ENCODE measurements at places on chromosomes 1 and 21.

DNA sequence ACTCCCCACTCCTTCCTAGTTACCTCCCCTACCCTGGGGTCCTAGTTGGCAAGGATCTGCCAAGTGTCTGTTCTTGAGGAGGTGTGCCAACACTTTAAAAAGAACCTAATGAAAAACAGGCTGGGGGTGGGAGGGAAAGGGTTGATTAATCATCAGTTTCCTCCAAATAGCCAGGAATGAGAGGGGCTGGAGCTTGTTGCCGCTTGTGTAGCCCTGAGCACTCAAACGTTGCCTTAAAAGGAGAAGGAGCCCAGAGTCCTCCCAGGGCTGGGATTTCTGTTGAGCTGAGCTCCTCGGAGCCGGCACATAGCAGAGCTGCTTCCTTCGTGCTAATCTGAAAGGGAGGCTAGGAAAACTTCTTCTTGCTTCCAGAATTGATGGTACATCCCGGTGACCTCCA is 15.9 kb downstream of the SHISA4 start:
- DNase-seq = peak; percentile 39
- H3K4me1 ChIP-seq = no peaks in the 10 kb centered on the region
- H3K4me3 ChIP-seq = no peak overlapping the region

- no peak overlapping the region for H3K27ac ChIP-seq
- no peak for DNase-seq
- H3K4me3 ChIP-seq = no peak overlapping the region
- no peaks in the 10 kb centered on the region for H3K27me3 ChIP-seq
Observed at GRCh38 chr1:203682473-203683383, 56.1 kb downstream of the ATP2B4 start.

DNA sequence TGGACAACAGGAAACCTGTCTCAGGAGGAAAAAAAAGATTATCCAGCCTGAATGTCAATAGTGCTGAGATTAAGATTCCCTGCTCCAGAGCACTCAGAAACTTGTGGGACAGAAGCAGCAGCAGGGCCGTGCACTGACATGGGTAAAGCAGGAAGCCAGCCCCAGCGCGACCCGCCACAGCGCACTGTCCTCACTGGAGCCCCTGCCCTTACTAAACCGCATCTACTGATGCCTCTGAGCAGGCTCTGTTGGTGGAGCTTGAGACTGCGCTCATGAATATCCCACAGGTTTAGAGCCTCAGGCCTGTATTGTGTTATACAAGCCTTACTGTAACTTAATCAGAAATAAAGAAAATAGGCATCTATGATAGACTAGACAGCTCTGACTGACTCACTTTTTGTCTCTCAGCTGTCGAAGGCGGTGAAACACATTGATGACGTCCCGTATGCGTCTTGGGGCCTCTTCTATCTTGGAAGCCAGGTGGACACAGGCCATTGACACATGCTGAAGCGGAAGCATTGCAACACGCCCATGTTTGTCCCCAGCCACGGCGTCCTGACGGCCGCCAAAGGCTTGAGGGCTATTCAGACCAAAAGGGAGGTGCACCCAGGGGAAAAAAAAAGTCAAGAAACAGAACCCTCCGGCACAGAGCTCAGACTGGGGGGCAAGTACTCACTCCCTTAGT is 1.2 kb downstream of the CCNL2 start:
- H3K4me1 ChIP-seq = peaks cover 11% of the 10 kb centered on the region
- peak overlapping the region; percentile 88 for H3K4me3 ChIP-seq

- no peak for DNase-seq
- no peaks in the 10 kb centered on the region for H3K4me1 ChIP-seq
- no peak overlapping the region for H3K27ac ChIP-seq
- H3K36me3 ChIP-seq = no peaks in the 10 kb centered on the region
Observed at GRCh38 chr1:158331106-158331425, 265 bp downstream of the CD1B start.

GRCh38 chr1:29171089-29171488 is 10.6 kb downstream of the SRSF4 start:
- no peak overlapping the region for H3K4me3 ChIP-seq

DNA sequence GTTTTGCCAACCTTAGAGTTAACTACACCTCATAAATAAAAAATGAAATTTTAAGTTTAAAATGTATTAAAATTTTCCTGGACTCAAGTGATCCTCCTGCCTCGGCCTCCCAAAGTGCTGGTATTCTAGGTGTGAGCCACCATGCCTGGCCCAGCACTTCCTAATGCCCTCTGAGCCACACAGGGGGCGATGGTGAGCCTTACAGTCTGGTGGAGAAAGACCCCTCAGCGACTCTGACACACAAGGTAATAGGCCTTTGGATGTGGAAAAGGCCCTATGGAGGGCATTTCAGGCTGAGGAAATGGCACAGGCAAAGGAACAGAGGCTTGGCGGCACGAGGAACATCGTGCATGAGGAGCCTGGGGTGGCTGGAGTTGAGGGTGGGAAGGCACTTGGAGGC is 6.7 kb downstream of the CITED4 start:
- no peaks in the 10 kb centered on the region for H3K36me3 ChIP-seq
- no peaks in the 10 kb centered on the region for H3K27me3 ChIP-seq
- H3K4me1 ChIP-seq = peaks cover 12% of the 10 kb centered on the region
- no peak overlapping the region for H3K27ac ChIP-seq

DNA sequence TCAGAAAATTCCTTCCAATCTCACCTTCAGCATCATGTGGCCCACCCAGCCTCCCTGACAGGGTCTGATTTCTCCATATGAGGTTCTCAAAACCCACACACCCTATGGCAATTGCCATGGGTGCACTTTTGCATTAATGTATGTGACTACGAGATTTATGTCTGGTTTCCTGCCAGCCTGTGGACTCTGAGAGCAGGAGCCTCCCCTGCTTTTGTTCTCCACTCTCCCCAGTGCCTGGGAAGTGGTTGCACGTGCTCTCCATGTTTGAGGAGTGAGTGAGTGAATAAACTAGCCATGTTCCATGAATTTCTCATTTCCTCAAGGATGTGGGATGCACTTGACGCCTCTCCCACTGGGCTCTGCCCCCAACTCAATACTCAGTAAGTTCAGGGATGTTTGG is 91.2 kb downstream of the ACTL8 start:
- DNase-seq = no peak
- no peaks in the 10 kb centered on the region for H3K4me1 ChIP-seq
- H3K4me3 ChIP-seq = no peak overlapping the region
- peaks cover 44% of the 10 kb centered on the region for H3K27me3 ChIP-seq

GRCh38 chr1:50742523-50742922 is 217.5 kb downstream of the FAF1 start:
- peak; percentile 11 for DNase-seq
- no peaks in the 10 kb centered on the region for H3K4me1 ChIP-seq
- peaks cover 34% of the 10 kb centered on the region for H3K36me3 ChIP-seq
- no peaks in the 10 kb centered on the region for H3K27me3 ChIP-seq
- no peak overlapping the region for H3K27ac ChIP-seq

DNA sequence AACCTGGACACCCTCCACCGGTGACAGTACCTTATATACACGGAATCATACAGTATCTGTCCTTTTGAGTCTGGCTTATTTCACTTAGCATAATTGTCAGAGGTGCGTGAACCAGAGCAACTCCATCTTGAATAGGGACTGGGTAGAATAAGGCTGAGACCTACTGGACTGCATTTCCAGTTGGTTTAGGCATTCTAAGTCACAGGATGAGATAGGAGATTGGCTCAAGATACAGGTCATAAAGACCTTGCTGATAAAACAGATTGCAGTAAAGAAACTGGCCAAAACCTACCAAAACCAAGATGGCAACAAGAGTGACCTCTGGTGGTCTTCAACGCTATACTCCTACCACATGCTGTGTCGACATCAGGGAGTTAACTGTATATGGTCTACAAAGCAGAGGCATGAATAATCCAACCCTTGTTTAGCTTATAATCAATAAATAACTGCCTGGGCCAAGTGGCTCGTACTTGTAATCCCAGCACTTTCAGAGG is 1.4 kb upstream of the FDPS start:
- peak overlapping the region; percentile 100 for H3K4me3 ChIP-seq
- no peaks in the 10 kb centered on the region for H3K27me3 ChIP-seq
- H3K36me3 ChIP-seq = peaks cover 34% of the 10 kb centered on the region
- H3K4me1 ChIP-seq = peaks cover 6% of the 10 kb centered on the region
- no peak overlapping the region for H3K27ac ChIP-seq

- H3K36me3 ChIP-seq = peaks cover 5% of the 10 kb centered on the region
- H3K27me3 ChIP-seq = peaks cover 30% of the 10 kb centered on the region
- no peaks in the 10 kb centered on the region for H3K4me1 ChIP-seq
Observed at GRCh38 chr21:34266351-34266750, 97.5 kb upstream of the KCNE2 start.

GRCh38 chr21:32406405-32406804 is 6.1 kb upstream of the EVA1C start:
- no peak overlapping the region for H3K4me3 ChIP-seq
- DNase-seq = peak; percentile 20
- H3K36me3 ChIP-seq = no peaks in the 10 kb centered on the region
- no peak overlapping the region for H3K27ac ChIP-seq
- H3K27me3 ChIP-seq = no peaks in the 10 kb centered on the region

DNA sequence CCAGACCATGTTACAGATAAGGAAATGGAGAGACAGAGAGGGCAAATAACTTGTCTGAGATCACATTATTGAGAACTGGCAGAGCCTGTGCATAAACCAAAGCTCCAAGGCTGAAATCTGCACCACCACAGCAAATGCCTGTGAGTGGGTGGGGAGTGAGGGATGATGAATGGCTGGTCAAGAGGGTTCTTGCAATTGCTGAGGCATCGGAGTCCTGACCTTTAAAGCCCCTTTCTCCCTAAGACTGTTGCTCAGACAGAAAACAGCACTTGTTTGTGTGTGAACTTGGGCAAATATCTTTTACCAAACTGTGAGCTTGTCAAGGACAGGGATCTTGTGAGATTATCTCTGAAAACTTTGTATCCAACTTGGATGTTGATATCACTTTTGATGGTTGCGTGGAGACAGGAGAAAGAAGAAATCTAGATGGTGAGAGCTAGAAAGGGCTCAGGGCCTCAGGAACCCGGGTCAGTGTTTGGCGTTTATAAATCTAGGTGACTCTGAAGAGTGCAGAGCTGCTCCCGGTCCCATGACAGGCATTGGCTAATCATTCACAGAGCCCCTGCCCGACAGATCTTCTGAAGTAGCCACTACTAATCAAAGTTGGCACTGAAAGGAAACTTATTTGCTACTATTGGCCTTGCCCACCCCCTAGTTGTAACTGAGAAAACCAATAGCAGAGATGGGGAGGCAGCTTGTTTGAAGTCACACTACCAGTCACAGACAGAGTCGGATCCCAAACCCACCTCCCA is 122.3 kb downstream of the FOXD2 start:
- no peak for DNase-seq
- H3K36me3 ChIP-seq = no peaks in the 10 kb centered on the region
- peaks cover 21% of the 10 kb centered on the region for H3K4me1 ChIP-seq
- no peak overlapping the region for H3K4me3 ChIP-seq
- H3K27ac ChIP-seq = no peak overlapping the region

GRCh38 chr21:36247316-36248010 is 72.5 kb upstream of the MORC3 start:
- H3K4me1 ChIP-seq = no peaks in the 10 kb centered on the region
- H3K27me3 ChIP-seq = no peaks in the 10 kb centered on the region
- H3K36me3 ChIP-seq = peaks cover 11% of the 10 kb centered on the region
- H3K4me3 ChIP-seq = no peak overlapping the region

DNA sequence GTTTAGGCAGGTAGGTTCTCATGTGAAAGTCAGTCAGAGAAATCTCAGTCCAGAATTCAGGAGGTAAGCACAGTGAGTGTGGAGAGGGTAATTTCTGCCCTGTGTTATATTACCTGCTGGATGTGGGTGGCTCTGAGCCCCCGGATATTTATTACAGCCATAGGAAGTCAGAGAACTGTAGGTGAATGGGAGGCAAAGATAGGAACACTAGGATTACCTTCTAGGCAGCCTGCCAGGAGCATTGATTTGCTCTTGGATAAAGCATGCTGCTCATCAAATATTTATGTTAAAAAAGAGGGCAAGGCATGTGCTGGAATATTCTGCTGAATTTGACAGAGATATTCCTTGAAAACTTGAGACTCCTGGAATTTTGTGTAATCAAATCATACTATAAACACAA is 8.5 kb downstream of the GNG12 start:
- H3K27me3 ChIP-seq = no peaks in the 10 kb centered on the region
- H3K4me3 ChIP-seq = no peak overlapping the region
- H3K4me1 ChIP-seq = peaks cover 23% of the 10 kb centered on the region

DNA sequence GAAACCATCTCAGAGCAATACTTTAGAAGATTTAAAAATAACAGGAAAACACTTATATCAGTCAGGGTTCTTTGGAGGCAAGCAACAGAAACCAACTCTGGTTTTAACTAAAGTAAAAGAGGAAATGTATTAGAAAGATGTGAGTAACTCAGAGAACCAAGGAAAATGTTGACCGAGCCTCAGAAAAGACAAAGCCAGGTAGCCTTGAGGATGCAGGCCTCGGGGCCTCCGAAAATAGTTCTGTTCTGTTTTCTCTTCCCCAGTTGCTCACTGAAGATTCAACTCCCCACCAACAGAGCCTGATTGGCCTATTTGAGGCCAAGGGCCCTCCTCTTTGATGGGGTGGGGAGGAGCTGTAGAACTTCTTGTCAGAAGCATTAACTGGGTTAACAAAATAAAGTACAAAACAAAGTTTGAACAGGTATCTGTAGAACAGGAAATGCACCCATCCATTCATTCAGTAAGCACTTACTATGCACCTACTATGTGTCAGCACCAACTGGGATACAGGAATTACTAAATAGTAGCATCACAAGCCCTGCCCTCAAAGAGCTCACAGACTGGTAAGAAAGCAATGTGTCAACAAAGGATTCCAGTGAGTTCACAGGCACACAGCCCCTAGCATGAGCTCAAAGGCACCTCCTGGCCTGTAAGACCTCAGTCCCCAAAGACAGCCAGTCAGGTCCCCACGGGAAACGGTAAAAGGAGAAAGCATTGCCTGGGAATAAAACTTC is 12.6 kb downstream of the SLAMF8 start:
- no peaks in the 10 kb centered on the region for H3K36me3 ChIP-seq
- no peak overlapping the region for H3K27ac ChIP-seq
- no peak for DNase-seq
- H3K27me3 ChIP-seq = no peaks in the 10 kb centered on the region
- peaks cover 10% of the 10 kb centered on the region for H3K4me1 ChIP-seq
- no peak overlapping the region for H3K4me3 ChIP-seq

GRCh38 chr1:220924331-220924970 is 45.2 kb downstream of the HLX start:
- no peaks in the 10 kb centered on the region for H3K36me3 ChIP-seq
- H3K4me3 ChIP-seq = no peak overlapping the region
- no peak overlapping the region for H3K27ac ChIP-seq
- DNase-seq = no peak
- H3K27me3 ChIP-seq = no peaks in the 10 kb centered on the region

DNA sequence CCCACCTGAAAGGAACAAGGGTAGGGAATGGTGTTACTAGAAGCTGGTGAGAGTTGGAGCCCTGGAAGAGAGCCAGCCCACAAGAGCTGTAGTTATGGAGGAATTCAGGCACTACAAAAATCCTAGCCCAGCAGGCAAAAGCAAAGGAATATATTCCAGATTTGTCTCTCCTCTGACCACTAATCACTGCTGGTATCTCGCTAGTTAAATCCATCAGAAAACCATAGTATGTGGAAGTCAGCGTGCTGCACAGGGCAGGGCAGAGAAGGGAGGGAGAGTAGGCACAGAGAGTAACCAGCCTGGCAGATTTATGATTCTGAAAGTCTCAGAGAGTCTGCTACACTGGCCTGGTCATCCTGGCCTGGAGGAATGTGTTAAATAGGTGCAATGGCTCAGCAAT is 88.6 kb downstream of the SELENOF start:
- no peaks in the 10 kb centered on the region for H3K4me1 ChIP-seq
- H3K27me3 ChIP-seq = no peaks in the 10 kb centered on the region
- DNase-seq = no peak
- H3K36me3 ChIP-seq = no peaks in the 10 kb centered on the region

- no peak for DNase-seq
- H3K4me1 ChIP-seq = peaks cover 14% of the 10 kb centered on the region
- H3K4me3 ChIP-seq = no peak overlapping the region
- no peaks in the 10 kb centered on the region for H3K36me3 ChIP-seq
Observed at GRCh38 chr1:169943963-169944526, 50.3 kb upstream of the SCYL3 start.
